ENCODE measurements at places on chromosomes 7 and 10.

- no peak for DNase-seq
Measured at GRCh38 chr7:6556196-6556595, 4.9 kb upstream of the GRID2IP start.

DNA sequence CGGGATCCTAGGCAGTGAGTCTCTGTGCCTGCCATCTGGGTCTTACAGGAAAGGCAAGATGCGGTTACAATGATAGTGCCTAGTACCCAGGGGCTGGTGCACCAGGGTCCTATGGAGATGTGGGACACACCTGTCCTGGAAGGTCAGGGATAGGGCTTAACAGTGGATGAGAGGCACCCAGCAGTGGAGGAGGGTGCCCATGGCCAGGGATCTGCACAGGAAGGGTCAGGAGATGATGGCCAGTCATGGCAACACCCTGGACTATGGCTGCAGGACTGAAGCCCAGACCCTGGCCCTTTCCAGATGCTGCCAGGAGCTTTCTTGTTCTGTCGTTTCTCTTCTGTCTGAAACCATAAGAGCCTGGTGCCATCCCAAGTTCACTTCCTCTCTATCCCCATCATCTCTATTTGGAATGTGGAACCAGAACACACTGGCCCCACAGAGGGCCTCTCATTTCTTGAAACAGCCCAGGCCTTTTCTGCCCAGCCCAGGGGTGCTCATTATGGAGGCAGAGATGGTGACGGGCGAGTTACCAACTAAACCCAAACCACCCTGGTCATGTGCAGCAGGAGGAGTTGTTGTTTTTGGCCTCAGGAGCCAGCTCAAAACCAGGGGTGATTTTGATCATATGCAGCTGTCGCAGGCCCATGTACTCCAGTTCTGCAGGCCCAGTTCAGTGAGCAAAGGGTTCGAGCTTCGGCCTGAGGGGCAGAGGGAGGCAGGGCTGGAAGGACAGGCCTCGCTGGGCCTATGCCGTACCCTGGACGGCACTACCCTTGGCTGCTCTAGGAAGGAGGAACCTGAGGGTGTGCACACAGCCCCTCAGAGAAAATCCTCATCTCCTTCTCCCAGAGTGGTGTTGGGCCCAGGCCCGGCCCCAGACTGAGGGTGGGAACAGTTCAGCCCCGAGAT, 52.6 kb upstream of the GDF10 start:
- no peak for DNase-seq

DNA sequence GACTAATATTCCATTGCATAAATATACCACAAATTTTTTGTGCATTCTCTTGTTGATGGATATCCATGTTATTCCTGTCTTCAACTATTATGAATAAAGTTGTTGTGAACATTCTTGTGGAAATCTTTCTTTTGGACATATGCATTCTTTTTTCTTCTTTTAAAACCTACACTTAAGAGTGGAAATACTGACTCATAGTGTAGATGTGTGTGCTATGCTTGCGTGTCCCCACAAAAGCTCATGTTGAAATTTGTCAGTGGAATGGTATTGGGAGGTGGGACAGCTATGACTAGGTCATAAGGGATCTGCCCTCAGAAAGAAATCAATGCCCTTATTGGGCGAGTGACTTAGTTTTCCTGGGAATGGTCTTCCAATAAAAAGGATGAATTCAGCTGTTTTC, 203.6 kb upstream of the PRSS58 start:
- no peak for DNase-seq

GRCh38 chr10:74120911-74121310, 29.7 kb downstream of the AP3M1 start:
- no peak for DNase-seq

- DNase-seq = no peak
Measured at GRCh38 chr10:4280461-4281189, 495.6 kb upstream of the KLF6 start.

DNA sequence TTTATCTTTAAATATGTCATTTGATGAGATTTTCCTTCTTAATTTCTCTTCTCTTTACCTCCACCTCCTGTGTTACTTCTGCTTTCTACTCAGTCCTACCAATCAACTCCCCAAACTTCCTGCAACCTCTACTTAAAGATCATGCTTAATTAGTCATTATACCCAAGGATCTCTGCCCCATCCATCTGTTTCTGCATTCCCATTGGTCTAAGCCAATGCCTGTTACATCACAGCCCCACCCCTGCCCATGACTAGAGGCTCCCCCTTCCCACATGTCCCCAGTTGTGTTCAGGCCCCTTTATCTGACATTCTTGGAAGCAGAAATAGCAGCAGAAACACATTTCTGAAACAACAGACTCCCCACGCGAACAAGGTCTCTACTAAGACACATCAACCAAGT, 319.1 kb upstream of the NFE2L3 start:
- no peak for DNase-seq

GRCh38 chr10:38103756-38104155, 9.6 kb downstream of the ZNF37A start:
- no peak for DNase-seq

- DNase-seq = no peak
Measured at GRCh38 chr10:8051109-8051821, 3.2 kb upstream of the GATA3 start.

DNA sequence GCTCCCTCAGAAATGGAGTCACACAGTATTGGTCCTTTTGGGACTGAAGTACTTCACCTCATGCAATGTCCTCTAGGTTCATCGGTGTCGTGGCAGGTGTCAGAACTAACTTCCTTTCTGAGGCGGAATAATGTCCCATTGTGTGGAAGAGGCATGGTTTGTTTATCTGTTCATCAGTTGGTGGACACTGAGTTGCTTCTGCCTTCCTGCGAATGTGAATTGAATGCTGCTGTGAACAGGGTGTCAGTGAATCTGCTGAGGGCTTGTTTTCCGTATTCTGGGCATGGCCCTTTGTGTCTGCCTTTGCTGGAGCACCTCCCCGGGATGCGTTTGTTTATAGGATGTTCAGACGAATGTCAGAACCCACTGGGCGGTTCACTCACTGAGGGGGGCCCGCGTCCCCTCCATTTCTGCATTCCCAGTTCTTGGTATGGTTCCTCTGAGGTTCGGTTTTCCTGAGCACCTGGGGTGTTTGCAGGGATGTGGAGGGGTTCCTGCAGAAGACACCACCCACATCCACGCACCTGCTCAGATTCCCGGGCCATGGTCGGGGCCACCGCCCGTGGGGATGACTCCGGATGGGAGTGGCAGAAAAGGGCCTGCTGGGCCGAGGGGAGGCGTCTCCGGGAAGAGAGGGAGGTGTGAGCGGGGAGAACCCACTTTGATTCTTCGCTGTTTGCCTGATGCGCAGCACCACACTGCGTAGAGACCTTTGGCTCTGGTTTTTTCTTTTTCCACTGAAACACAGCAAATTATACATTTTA, 33.1 kb downstream of the CHST12 start:
- no peak for DNase-seq

DNA sequence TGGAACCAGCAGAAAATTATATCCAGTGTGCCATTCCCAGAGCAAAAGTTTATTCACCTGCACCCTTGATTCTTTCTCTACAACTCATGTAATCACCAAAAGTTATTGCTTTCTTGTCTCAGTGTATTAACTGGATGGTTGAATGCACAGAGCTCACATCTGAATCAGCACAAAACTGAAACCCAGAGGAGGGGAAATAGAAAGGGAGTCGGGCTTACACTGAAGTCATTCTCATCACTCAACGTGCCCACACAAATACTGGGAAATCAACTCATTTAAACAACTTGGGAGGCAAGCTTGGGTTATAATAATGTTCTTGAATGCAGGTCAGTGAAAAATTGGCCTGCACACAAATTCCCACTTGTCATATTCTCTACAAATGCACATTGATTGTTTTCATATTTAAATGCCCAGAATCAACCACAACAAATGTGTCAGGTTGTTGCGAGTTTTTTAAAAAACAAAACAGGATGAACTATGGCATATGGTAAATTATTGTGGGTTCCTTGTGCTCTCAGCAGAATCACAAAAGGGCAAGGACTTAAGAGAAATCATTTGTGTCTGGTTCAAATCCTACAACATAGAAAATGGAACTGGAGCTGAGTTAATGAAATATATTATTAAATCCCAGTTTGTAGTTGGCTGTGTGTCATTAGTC, 125.9 kb upstream of the NOBOX start:
- DNase-seq = no peak

- no peak for DNase-seq
Measured at GRCh38 chr7:19772841-19773760, at the start of gene TMEM196. TSS of gene TMEM196 (minus strand) at chr7:19773617. CDS start at chr7:19772696, 921 bp downstream.

DNA sequence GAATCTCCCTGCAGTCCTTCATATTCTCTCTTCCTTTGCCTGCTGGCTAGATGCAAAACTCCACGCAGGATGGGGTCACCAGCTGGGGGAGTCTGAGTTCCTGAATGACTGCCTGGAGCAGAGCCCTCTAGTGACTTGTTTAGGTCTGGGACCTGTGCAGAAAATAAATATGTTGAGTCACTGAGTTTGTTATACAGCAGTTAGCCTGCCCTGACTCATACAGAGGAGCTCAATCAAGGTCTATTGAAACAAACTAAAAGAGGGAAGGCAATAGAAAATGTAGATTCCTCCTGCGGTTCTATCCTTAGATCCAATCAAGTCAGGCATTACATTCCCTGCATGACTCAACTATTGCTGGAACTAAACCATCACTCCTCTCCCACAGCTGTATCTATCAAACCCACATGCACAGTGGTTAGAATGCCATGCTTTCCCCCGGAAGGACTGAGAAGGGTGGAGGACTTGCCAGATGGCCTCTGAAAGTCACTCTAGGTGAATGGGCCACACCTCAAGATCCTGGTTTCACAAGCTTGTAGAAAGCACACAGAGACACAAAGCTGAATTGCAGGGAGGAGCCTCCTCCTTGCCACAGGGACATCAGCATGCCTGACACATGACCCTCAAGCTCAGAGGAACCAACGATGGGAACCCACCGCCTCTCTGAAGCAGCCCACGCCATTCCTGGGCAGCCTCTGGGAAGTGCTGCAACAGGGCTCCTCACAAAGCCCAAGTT, 73.9 kb downstream of the SH3PXD2A start:
- no peak for DNase-seq

DNA sequence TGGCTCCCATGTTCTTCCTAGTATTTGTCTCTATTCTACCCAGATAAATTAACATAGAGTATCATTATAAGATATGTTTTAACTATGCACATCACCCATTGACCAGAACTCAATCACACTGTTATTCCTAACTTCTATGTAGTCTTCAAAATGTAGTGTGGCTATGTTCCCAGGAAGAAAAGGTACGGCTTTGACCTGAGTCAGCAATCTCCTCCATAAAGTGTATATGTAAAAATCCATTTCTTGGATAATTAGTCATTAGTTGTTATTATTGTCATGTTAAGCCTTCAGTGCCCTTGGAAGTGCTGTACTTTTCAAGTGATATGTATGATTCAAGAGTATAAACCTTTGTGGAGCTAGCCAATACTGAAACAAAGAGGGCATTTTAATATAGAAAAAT, 444.0 kb upstream of the ZWINT start:
- no peak for DNase-seq

DNA sequence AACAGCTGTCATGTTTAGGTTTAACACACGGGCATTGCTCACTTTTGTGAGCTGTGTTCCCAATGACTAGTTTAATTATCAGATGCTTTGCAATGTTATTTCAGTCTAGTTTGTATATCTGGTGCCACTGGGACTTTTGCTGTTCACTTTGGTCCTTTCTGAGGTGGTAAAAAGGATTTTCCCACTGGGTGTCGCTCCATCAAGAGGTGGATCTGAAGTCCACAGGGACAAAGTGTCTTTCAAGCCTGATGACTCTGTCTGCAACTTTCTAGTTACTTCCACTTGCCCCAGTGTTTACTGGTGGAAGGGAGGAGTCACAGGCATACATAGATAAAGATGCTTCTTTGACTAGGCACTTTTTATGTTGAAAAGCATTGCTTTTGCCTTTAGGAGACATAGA, 242.2 kb downstream of the HGF start:
- DNase-seq = no peak

DNA sequence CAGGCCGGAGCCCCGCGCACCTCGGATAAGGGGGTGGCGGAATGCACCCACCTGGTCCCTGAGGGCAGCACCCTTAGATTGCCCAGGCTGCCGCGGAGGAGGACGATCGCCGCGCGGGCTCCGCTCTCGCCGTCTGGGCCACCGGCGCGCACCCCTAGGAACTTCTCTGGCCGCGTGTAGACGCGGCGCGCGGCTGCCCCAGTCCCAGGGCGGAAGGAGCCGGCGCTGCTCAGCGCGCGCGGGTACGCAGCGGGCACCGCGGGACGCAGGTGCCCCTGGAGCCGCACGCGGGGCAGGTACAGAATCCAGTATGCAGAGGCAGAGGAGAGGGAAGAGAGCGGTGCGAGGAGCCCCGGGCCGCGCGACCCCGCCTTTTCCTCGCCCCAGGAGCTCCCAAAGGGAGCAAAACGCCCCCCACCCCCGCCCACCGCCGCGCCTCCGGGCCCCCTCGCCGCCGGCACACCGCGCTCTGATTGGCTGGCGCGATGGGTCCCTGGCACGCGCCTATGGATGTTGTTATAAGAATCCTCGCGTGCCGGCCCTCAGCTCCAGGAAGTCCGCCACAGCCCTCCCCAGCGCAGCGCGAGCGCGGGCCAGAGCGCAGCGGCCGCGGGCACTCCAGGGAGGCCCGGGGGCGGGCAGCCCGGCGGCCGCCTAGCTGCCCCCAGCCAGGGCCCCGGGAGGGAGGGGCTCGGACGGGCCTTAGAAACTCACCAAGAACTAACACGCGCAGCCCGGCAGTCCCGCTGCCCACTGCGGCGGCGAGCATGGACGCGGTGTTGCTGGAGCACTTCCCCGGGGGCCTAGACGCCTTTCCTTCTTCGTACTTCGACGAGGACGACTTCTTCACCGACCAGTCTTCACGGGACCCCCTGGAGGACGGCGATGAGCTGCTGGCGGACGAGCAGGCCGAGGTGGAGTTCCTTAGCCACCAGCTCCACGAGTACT, at the start of gene PTF1A:
TSS of gene PTF1A (plus strand) at position 549 of the 948 bp plus-strand sequence. CDS start at position 768, 219 bp downstream.
- no peak for DNase-seq

- no peak for DNase-seq
Measured at GRCh38 chr10:122310311-122311050, 39.4 kb downstream of the BTBD16 start.

DNA sequence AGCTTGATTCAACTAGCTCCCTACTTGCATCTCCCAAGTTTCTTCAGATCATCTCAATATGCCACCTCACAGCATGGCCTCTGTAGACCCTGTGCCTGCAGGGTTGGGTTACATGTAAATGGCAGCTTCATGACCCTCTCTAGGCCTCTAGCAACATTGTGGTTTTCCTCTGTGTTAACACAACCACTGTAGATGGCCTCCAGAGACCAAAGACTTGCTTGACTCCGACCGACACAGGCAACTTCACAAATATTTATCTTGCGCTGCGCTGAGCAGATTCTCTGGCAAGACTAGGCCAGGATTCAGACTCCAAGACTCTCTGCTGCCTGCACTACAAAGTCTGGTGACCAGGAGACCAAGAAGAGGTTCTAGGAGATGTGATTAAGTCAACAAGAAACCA, 75.9 kb downstream of the CNOT4 start:
- DNase-seq = no peak

DNA sequence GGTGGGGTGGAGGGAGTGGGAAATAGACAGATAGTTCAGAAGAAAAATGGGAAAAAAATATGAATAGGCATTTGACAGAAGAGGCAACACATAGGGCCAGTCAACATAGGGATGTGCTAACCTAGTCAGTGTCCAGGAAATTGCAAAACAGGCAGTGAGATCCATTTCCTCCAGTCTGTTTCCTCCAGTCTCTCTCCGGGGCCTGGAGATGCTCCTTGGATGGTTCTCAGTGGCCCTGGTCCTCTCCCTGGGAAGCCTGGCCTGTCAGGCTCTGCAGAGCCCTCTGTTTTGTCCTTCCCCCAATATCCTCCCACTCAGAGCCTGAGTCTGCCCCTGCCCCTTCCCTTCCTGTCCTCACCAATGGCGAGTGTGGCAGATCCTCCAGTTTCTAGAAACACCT, 52.6 kb downstream of the SYPL1 start:
- no peak for DNase-seq
